ENCODE measurements at places on chromosomes 6 and 20.

- peak; percentile 40 for DNase-seq
Observed at GRCh38 chr20:48606841-48607543, 220.8 kb downstream of the PREX1 start.

DNA sequence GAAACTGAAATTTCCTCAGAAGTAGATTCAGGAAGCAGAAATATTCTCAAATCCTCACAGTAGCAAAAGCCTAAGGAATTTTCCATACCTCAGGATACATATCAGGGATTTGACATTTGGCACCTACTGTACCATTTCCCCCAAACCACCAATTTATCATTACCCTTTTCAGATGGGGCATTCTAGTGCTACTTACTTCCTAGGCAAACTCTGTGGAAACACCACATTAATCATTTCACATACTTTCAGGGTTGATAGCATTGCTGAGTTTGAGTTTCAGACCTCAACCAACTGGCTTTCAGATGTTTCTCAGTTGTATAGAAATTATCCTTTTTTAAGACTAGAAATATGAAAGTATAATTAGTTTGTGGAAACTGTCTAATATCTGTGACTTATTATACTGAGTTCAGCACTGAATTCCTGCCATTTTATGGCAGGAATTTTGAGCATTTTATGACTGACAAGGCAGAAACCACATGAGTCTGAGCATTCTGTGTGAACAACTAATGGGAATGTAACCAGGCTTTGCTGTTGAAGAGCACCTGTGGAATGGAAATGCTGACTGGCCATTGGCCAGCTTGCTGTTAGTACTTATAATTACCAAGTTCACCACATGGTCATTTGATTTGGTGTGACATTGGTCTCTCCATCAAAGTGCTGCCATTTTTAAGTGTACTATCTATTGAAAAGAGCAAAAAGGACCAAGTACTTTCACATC is 35.1 kb upstream of the IRAK1BP1 start:
- DNase-seq, result no peak

DNA sequence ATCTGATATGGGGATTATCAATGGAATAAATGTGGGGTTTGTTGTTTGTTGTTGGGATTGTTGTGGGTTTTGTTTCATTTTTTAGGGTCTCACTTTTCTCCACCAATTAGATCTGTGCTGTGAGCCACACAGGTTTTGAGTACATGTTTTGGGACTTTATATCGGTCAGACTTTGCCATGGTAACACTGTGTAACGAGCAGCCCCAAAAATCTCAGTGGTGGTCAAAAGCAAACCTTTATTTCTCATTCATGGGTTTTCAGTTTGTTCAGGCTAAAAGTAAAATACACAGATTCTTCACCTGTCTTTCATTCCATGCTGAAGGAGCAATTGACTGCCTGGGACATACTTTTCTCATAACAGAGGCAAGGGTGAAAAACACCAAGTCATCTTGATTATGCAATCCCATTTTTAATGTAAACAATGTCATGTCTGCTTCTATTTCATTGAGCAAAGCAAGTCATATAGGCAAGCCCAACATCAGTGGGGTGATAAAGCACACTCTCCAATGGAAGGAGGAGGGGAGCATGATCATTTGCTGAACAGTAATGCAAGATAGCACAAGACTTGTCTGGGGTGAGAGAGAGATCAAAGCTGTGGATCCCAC is 101.1 kb upstream of the PLCB4 start:
- DNase-seq, result no peak

DNA sequence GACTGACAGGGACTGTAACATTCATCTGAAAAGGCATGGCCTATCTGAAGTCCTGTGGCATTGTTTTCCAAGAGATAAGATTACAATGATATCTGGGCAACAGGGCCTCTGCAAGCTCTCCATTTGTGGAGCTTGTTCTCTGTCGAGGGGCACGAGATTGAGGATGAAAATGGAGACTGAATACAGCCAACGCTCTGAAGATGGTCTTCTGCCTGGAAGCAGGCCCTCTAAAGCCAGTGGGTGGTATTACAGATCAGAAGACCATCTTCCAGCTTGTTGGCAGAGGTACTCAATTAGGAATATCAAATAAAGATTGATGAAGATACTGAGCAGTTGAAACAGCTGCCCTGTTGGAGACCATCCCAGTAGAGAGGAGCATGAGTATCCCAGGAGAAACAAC is 288.2 kb downstream of the CENPW start:
- DNase-seq, result no peak

GRCh38 chr20:59010995-59011873 is 4.2 kb upstream of the CTSZ start:
- DNase-seq, result no peak

GRCh38 chr20:15919118-15919517 is 654.1 kb downstream of the KIF16B start:
- no peak for DNase-seq
